Activated CD4-positive, alpha-beta T cell treated with anti-CD3 and anti-CD28 coated beads for 4 hours (primary cell): ENCODE measurements at places on chromosomes 5 and 9.

DNA sequence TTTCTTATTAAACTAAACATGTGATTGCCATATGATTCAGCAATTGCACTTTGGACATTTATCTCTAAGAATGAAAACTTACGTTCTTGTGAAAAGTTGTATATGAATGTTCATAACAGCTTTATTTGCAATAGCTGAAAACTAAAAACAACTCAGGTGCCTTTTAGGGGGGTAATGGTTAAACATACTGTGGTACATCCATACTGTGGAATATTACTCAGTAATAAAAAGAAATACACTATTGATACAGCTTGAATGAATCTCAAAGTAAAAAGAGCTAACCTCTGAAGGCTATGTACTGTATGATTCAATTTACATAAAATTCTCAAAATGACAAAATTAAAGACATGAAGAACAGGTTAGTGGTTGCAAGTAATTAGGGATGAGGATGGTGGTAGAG lies 339.5 kb upstream of the PAPPA start:
- no peak for DNase-seq

DNA sequence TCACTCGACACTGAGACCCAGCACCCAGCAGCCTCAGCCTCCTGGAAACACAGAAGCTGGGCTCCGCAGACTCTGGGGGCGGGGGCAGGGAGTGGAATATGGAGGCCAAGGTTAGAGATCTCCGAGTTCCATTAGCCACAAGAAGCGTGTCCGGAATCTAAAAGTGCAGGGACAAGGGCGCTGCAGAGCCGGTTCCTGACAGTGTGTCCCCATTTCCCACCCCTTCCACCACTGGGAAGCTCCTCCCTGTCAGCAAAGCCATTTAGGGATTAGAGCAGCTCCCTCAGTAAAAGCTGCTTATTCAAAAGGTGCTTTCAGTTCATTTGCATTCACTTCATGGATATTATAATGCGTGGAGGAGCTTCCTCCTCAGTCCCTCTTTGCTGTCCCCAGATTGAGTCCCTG lies 74.1 kb upstream of the HSPA9 start:
- no peak for DNase-seq

- no peak for DNase-seq
Observed at GRCh38 chr5:43917925-43918324, 314.9 kb downstream of the NNT start.

GRCh38 chr5:72711351-72711750 lies 105.1 kb upstream of the TNPO1 start:
- no peak for DNase-seq

GRCh38 chr5:142959683-142960657 lies 189.8 kb downstream of the ARHGAP26 start:
- DNase-seq: no peak

GRCh38 chr5:4874097-4874496 lies 266.0 kb upstream of the ADAMTS16 start:
- no peak for DNase-seq

DNA sequence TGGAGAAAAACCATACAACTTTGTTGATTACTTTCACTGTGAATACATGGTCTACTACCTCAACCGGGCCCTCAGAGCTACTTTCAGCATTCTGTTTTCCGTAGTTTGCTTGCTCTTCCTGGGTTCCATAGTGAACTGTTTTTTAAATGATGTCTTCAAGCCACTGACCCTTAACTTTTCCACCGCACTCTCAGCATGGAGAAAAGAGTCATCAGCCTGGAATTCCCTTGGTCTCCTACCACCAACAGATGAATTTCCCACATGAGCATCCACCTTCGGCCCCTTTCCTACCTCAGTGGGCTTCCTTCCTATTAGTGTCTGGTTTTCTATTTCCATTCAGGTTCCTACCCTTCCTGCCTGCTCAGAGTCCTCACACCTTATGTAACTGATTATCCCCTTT lies 135.9 kb upstream of the ADAMTSL1 start:
- DNase-seq: no peak

DNA sequence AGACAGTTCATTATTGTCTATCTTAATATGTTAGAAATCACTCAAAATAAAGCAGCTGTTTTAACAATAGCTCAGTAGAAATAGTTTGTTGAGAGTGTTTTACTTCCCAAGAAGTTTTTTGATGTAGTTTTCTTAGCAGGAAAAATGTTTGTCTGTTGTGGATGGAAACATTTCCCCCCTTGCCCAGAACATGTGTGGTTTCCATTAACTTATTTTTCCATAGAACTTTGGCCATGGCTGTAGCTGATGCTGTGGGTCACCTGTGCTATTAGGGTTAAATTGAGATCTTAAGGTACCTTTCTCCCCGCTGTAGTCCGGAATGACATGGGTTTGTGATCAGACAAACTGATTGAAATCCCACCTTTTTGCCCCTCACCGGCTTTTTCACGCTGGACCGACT lies 294.9 kb downstream of the FANCC start:
- DNase-seq: no peak

GRCh38 chr9:24899463-24899862 lies 353.8 kb upstream of the IZUMO3 start:
- no peak for DNase-seq

DNA sequence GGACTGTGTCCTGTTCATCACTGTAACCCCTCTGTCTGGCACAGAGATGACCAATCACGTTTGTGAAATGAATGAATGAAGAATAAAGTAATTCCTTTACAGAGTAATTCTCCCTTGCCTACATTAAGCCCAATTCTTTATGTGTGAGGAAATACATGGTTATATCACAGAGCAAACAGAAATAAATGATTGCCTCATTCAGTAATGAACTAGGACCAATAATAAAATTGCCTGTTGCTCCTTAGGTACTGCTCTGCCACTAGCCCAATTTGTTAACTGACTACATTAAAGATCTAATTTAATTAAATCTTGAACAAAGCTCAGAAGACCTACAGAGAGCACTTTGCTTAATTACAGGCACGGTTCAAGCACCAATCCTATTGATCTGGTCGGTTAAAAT lies 121.8 kb downstream of the DCP2 start:
- DNase-seq: no peak

- no peak for DNase-seq
Observed at GRCh38 chr5:161548487-161549094, 2.1 kb upstream of the GABRB2 start.

DNA sequence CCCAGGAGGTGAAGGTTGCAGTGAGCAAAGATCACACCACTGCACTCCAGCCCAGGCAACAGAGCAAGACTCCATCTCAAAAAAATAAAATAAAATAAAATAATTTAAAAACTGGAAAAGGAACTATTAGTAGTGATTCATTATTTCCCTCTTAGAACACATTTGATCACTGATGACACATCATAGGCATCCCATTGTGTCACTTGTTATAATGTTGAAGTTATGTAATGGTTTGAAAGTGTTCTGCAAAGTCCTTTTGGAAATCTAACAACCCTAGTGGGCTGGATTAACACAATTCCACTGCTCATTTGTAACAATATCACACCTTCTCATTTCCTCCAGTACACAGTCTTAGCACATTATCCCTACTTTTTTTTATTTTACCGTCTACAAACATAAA lies 81.8 kb upstream of the LMNB1 start:
- DNase-seq: no peak

GRCh38 chr5:68193481-68194036 lies 22.0 kb upstream of the PIK3R1 start:
- no peak for DNase-seq
